Activated CD8-positive, alpha-beta T cell treated with anti-CD3 and anti-CD28 coated beads for 36 hours (primary cell): ENCODE measurements at places on chromosomes 4 and X.

DNA sequence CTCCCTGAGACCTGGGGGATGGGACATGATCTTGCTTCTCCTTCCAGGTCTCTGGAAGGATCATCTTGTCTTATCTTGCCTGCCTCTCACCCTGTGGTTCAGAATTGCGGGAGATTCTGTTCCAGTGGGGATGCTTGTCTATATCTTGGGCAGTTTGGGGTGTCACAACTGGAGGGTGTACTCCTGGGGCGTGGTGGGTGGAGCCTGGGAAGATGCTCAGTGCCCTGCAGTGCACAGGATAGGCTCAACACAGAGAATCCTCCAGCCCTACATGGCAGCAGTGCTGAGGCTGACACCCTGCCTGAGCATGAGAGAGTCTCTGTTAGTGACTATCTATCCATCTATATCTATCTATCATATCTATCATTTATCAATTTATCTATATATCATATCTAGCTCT lies 7.7 kb downstream of the P2RY8 start:
- no peak for DNase-seq

DNA sequence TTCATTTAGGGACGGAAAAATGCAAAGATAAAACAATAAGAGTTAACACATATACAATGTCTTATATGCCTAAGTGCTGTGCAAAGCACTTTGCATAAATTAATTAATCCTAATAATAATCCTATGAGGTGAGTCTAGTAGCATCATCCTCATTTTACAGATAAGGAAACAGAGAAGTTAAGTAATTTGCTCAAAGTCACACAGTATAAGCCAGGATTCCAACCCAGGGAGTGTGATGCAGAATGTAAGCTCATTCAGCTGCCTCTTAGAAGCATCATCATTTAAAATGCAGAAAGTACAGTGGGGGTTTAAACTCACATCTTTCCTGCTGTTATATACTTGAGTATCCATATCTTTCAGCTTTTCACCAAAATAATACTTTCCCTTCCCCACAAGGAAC lies 203.7 kb downstream of the LARP7 start:
- no peak for DNase-seq

DNA sequence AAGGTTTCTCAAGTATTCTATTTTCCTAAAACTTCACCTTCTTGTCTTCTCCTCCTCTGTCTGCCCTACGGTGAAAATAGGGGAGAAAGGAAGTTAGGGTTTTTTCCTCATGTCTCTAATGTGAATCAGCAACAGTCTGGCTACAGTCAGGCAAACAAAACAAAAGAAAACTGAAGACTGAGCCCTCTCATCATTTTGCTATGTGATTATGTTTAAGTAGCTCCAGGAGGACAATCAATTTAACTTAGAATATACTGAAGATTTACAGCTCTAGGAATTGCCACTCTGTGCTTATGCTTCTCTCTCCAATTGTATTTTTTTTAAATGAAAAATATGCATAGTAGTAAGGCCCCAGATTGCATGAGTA lies 316.2 kb downstream of the GPAT3 start:
- DNase-seq: no peak

GRCh38 chrX:39855748-39856129 lies 242.0 kb downstream of the BCOR start:
- DNase-seq: peak; percentile 93

GRCh38 chr4:166460769-166461550 lies 587.9 kb downstream of the TLL1 start:
- no peak for DNase-seq

DNA sequence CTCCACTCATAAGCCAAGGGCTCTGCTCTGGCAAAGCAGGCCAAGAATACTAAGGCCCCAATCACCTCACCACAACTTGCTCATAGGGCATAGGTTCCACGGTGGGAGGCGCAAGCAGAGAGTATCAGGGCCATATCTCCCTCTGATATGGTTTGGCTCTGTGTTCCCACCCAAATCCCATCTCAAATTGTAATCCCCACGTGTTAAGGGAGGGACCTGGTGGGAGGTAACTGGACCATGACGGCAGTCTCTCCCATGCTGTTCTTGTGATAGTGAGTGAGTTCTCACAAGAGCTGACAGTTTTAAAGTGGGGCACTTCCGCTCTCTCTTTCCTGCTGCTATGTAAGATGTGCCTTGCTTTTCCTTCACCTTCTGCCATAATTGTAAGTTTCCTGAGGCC lies 88.7 kb downstream of the SHROOM4 start:
- DNase-seq: no peak

DNA sequence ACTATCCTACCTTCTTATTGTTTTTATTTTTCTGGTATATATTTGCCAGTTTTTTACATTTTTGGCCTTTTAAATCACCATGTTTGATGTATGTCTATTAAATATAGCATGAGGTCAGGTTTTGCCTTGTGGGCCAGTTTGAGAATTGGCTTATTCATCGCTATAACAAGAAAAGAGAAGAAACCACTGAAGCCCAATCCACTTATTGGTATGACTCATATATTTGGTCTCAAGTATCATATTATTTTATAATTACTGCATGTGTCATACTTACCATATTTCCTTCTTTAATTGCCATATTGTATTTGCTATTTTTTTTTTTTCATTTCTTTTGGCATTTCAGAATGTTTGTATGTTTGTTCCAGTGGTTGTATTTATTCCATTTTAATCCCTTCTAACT lies 99.3 kb downstream of the IRF2 start:
- DNase-seq: no peak

DNA sequence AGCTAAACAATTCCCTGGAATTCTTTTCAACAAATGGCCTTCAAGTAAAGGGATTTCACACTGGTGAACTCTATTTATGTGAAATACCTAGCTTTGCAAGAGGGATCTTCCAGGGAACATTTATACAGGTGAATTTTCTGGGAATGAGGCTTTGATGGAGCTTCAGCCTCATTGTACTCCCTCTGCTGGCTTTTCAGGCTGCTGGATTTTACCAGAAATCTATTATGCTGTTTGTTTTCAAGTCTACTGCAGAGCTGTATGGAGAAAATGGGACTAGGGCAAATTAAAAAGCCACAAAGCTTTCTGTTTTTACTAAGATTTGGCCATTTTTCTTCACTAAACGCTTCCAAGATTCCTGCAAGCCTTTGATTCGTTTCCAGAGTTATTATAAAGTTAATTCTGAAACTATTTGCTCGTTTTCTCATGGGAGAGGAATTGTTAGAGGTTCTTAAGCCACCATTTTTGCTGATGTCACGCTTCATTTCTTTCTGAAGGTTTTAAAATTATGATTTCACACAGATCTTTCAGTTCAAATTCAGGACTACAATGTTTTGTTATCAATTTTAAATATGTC lies 31.6 kb downstream of the KDM6A start:
- no peak for DNase-seq

DNA sequence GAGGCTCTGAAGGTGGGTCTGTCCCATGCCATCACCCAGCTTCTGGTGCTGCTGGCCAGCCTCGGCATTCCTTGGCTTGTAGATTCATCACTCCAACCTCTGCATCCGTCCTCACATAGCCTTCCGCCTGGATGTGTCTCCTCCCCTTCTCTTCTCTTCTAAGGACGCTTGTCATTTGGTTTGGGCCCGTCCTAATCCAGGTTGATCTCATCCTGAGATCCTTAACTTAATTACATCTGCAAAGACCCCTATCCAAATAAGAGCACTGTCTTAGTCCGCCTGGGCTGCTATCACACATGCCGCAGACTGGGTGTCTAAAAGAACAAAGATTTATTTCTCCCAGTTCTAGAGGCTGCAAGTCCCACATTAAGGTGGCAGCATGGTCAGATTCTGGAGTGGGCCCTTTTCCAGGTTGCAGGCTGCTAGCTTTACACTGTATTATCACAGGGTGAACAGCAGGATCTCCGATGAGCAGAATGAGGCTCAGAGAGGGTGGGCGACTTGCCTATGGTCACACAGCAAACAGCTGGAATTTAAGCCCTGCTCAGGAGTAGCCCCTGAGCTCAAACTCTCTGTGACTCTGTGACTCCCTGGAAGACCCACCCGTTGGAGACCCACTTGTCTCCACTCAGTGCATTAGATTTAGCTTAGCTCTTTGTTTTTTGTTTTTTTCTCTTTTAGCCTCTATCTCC lies 113.1 kb downstream of the STK32B start:
- no peak for DNase-seq

DNA sequence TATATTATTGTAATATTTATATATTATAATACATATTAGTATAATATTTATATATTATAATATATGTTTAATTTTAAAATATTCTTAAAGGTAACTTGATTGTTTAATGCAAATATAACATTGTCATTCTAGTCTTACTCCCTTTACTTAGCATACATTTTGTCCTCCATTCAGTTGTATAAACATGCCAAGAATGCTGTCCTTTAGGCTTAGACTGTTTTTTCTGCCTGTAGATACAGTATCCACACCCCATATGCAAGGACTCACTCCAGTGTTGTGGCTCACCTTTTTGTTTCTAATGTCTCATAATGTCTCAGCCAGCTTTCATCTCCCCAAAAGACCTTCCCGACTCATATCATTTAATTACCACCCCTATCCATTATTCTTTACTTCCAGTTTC lies 2110.0 kb downstream of the PCDH7 start:
- no peak for DNase-seq

DNA sequence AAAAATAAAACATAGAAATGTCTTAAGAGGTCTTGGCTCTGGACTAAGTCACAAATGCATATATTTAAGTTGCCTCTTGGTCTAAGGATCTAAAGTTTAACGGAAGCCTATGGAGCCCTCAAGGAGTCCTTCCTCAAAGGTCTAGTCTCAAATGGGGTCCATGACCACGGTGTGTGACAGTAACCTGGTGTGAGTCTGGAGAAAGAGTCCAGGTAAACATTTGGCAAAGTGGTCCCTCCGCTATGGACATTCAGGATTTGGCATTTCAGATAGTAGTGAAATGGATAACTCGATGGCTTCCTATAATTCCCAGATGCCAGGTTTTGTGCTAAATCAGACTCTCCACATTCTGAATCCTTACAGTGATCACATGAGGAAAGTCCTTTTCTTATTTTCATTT lies 44.2 kb downstream of the RHOH start:
- DNase-seq: peak; percentile 1
